ENCODE measurements at places on chromosomes 2 and 18.
A peak's percentile ranks its signal among the peaks of the same experiment; 100 is the strongest.

GRCh38 chr2:168371273-168372019 lies 84.6 kb upstream of the CERS6 start:
- no peak for DNase-seq

GRCh38 chr18:23689616-23690504 lies 607 bp downstream of the LAMA3 start:
- DNase-seq: peak; percentile 27

- peak; percentile 46 for DNase-seq
Measured at GRCh38 chr2:74944987-74945787, 13.3 kb upstream of the POLE4 start.

DNA sequence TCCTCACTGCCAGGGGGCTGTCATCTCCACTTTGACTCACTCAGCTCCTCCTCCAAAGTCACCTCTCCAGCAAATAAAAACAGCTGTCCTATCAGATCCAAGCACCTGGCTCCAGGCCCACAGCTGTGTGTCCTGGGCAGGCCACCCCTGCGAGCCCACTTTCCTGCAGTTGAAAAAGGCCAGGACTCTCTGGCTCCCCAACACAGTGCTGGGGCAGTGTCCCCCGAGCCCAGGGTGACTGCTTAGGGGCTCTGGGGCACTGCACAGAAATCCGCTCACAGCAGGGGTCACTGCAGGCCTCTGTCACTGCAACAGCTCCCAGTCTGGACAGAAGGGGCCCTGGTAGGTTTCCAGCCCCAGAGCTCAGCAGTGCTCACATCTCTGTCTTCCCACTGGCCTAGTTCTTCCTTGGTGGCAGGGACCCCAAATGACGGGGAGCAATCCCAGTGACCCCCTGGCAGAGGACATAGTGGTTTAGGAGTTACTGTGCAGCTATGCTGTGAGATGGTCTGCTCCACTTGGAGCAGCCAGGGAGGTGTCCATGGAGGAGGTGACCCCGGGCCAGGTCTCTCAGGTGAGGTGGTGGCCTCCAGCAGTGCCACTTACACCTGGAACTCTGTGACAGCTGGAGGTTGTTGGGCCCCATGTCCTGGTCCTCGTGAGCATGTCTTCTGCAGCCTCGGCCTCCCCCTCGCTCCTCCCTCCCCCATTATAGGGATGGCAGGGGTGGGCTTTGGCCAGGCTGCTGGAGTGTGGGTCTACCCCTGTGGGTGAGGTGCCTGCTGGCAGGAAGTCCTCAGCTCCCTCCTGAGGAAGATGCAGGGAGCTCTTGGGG lies 35.5 kb downstream of the HS6ST1 start:
- DNase-seq: no peak

DNA sequence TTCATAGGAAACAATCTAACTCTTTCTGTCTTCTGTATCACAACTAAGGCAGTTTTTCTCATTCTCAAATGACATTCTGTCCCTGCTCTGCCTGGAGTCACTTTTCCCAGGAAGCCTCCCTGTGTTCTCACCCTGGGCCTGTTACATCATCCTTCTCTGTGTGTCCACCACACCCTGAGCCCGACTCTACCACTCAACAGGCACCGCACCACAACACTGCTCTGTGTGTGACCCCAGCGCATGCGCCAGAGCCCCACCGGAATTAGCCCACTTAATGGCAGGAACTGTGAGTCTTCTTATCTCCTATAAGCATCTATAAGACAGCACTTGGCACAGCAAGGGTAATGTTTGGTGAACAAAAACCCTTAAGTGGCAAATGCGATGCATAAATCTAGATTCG lies 32.3 kb downstream of the TGFBRAP1 start:
- DNase-seq: no peak

Data from kidney tubule cell (primary cell).